Fibroblast of villous mesenchyme (primary cell): ENCODE measurements at places on chromosomes 5 and 9. TPM values are rescaled to one million over a fixed set of nuclear protein-coding genes. Genes with fewer than 3 reads are reported as not detected.

The PCDHAC2 gene
- total RNA-seq = under 0.01 TPM in 2 replicates

The SCGB3A2 gene
- not detected in 2 replicates for total RNA-seq

The EGR1 gene
- total RNA-seq = 3.5 and 6.1 TPM in 2 replicates

The NDUFA8 gene
- total RNA-seq = 25.0 and 27.4 TPM in 2 replicates

The SLC35A4 gene
- total RNA-seq = 11.9 and 13.8 TPM in 2 replicates

The LCN15 gene
- not detected in 2 replicates for total RNA-seq

The PFN3 gene
- not detected in 2 replicates for total RNA-seq

The SLCO6A1 gene
- total RNA-seq = under 0.01 and 0.32 TPM in 2 replicates

The PKD2L2 gene
- not detected in 2 replicates for total RNA-seq

The SLC6A3 gene
- total RNA-seq = not detected in 2 replicates

The IL12B gene
- total RNA-seq = not detected in 2 replicates

The PTCH1 gene
- total RNA-seq = 1.7 and 2.9 TPM in 2 replicates

The SGCD gene
- total RNA-seq = 13.8 and 15.1 TPM in 2 replicates

The MAP3K1 gene
- 7.7 and 9.5 TPM in 2 replicates for total RNA-seq

The PCDHGA12 gene
- total RNA-seq = 15.5 and 18.7 TPM in 2 replicates

The ENHO gene
- not detected in 2 replicates for total RNA-seq

The SLC36A3 gene
- total RNA-seq = not detected in 2 replicates

The CCNI2 gene
- under 0.01 TPM in 1 of 2 replicates, not detected in the other for total RNA-seq

The IL13 gene
- total RNA-seq = not detected in 2 replicates

The CD14 gene
- total RNA-seq = 0.97 and 2.2 TPM in 2 replicates

The PCDH12 gene
- total RNA-seq = under 0.01 TPM in 1 of 2 replicates, not detected in the other

GRCh38 chr5:142499591-142500226 is 174.9 kb upstream of the SPRY4 start:
- no peak for DNase-seq

DNA sequence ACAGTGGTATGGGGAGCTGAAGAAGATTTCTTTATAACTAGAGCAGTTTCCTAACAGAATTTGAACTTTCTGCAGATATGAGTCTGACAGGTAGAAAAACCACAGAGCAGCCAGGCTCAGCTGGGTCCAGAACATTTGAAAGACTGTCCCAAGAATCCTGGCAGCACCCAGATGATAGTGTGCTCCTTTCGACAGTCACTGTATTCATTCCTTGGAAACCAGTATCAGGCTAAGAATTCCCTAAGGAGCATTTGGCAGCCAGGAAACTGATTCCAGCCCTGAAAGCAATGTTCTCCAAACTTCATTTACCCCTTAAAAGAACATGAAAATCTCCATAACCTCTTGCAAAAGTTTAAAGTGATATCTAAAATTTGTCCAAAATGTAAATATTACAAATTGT is 123.0 kb upstream of the MTAP start:
- peak; percentile 36 for DNase-seq

DNA sequence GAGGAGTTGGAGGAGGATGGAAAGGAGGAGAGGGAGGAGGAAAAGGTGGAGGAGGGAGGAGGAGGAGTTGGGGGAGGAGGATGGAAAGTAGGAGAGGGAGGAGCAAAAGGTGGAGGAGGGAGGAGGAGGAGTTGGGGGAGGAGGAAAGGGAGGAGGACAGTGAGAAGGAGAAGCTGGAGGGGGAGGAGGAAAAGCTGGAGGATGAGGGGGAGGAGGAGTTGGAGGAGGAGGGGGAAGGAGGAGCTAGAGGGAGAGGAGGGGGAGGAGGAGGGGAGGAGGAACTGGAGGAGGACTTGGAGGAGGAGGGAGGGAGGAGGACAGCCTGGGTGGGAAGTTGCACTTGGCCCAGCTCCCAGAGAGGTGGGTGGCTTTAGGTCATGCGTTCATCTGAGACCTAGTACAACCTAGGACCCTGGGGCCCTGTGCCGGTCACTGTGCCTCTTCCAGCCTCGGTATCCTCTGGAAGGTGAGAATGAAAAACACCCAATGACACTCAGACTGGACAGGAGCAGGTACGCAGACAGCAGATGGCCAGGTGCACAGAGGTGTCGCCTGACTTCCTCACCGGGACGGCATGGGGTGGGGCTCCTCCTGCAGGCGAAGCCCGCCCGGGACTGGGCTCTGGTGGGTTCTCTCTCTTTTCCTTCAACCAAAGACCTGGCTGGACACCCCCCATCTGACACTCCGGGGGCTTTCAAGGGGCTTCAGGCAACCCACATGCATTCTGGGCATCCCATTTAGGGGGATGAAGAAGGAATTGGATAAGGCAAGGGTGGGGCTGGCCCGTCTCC is 12.2 kb upstream of the SLC2A6 start:
- no peak for DNase-seq

- DNase-seq = no peak
Observed at GRCh38 chr9:119951591-119951990, 582.4 kb upstream of the BRINP1 start.

GRCh38 chr5:163409384-163409783 is 28.0 kb upstream of the CCNG1 start:
- no peak for DNase-seq

- DNase-seq = no peak
Observed at GRCh38 chr9:7668541-7668940, 131.0 kb downstream of the DMAC1 start.

DNA sequence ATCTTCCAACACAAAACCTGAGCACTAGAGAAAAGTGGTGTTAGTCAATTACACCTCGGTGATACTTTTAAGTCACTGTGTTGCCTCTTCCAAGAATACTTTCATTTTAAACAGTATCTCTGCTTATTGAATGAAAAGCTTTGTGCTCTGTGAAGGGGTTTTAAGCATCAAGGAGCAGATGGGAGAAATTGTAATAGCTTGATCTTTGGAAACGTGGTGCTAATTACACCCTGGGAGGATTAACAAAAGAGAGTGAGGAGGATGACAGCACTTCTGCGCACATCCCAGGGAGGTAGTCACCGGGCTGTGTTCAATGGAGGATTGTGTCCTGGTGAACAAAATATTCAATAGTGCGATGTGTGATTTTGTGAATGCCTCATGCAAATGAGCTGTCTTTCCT is 477.4 kb upstream of the ADAMTS16 start:
- DNase-seq = no peak

- peak; percentile 49 for DNase-seq
Observed at GRCh38 chr9:111992523-111992922, 95.9 kb downstream of the UGCG start.

- no peak for DNase-seq
Observed at GRCh38 chr5:94192658-94193391, 425.6 kb downstream of the KIAA0825 start.

GRCh38 chr5:153168241-153168640 is 322.2 kb upstream of the GRIA1 start:
- DNase-seq = no peak

GRCh38 chr5:88826646-88827585 is 56.1 kb downstream of the MEF2C start:
- DNase-seq = peak; percentile 42

GRCh38 chr9:7879551-7880245 is 80.1 kb upstream of the DMAC1 start:
- DNase-seq = no peak

GRCh38 chr9:26296910-26297572 is 595.6 kb downstream of the CAAP1 start:
- peak; percentile 5 for DNase-seq

- DNase-seq = no peak
Observed at GRCh38 chr5:149325894-149326293, 19.4 kb upstream of the GRPEL2 start.

DNA sequence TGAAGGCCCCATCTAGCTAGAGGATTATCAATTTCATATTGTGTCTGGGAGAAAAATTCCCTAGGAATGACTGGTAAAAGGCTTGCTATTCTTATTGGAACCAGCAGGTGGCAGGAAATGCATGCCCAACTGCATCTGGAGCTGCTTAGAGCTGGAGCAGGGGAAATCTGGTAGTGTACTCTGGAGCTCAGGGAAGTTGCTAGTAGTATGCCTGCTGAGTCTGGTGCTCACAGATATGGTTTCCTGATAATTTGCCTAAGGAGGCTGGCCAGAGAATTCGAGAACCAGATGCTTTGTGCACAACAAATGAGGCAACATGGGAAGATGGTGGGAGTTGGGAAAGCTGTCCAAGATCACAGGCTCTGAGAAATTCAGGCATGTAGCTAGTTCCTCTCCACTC is 53.7 kb downstream of the G3BP1 start:
- DNase-seq = peak; percentile 71

- no peak for DNase-seq
Observed at GRCh38 chr5:4093236-4093635, 497.6 kb downstream of the IRX1 start.

DNA sequence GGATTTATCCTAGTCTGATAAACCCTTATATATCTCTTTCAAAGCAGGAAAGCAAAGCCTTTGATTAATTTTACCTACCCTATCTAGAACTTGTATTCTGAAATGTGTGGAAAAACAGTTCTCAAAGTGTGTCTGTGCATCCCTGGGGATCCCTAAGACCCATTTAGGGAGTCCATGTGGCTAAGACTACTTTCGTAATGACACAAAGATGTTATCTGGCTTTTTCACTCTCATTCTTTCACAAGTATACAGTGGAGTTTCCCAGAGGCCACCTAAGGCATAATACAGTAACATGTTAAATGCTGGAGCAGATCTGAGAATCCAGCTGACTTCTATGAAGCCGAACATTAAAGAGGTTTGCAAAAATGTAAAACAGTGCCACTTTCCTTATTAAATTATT is 54.3 kb upstream of the TNFSF15 start:
- peak; percentile 37 for DNase-seq

DNA sequence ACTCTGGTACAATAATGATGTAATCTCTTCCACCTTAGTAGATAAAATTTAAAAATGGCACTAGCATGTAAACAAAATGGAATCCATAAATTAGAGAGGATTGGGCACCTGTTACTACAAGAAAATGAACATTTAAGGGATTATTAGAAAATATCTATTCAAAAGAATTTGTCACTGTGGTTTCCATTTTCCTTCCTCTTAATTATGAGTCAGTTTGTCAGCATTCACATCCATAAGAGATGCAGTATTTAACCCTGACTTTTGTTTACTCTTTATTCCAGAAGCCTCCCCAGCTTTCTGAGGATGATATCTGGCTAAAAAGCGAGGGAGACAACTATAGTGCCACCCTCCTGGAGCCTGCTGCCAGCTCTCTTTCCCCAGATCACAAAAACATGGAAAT is 72.1 kb downstream of the C9orf152 start:
- DNase-seq = no peak

GRCh38 chr5:12023614-12024241 is 119.5 kb upstream of the CTNND2 start:
- peak; percentile 33 for DNase-seq

- DNase-seq = no peak
Observed at GRCh38 chr5:160285316-160285715, 27.0 kb downstream of the CCNJL start.

DNA sequence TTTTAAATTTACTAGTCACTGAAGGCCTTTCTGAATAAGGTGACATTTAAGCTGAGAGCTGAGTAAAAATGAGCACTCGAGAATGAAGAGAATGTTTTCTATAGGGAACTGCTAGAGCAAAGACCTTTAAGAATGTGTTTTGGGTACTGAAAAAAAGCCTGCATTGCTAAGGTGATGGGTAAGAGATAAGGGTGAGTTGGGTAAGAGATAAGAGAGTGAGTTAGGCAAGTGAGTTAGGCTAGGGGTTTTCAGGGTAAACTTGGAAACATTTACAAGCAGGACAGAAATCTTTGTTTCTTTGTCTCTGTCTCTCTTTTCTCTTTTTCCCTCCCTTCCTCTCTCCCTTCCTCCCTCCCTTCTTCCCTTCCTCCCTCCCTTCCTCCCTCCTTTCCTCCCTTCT is 5.6 kb downstream of the RAD23B start:
- DNase-seq = peak; percentile 34

DNA sequence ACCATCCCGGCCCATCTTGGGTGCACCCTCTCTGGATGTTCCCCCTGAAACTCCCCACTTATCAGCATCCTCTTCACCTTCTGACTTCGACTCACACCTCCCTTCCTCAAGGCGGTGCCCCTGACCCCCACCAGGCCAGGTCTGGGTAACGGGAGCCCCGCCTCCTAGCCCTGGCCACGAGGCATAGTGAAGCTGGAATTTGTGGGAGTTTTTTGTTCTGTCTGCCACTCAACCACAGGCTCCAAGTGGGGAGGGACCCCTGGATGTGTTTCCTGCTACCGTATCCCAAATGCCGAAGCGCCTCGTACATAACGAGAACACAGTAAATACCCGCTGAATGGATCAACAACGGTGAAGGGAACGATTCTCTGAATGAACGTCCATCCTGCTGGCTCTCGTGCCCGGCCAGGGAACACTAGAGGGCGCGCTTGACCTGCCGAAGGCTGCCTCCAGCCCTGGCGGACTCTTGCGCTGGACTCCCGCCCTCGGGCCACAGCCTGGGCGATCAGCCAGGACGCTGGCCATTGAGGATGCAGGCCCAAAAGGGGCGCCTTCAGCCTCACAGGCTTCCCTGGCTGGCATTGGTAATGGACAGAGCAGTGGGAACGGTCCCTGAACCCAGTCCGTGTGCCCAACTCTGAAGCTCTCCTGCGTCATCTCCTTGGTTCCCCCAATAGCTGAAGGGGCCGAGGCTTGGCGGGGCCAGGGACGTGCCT is 47.3 kb upstream of the PHYKPL start:
- DNase-seq = peak; percentile 68

DNA sequence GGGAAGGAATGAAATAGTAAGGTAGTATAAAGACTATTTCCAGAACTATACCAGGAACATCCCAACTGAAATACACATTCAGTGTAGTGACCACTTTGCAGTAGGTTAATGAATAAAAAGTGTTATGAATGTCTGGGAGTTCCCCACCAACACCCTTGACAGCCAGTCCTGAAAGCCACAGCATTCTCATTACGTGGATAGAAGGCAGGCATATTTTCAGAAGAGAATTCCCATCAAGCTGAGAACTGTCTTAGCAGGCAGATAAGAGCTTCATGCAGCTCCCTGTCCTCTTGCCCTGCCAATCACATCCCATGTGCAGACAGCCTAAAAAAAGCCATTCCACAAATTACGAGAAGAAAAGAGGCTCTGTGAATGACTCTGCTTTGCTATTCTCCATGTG is 695.0 kb downstream of the DTWD2 start:
- DNase-seq = no peak

GRCh38 chr9:137647096-137647714 is 28.4 kb downstream of the EHMT1 start:
- no peak for DNase-seq

GRCh38 chr5:34022121-34022705 is 14.4 kb upstream of the AMACR start:
- DNase-seq = no peak

DNA sequence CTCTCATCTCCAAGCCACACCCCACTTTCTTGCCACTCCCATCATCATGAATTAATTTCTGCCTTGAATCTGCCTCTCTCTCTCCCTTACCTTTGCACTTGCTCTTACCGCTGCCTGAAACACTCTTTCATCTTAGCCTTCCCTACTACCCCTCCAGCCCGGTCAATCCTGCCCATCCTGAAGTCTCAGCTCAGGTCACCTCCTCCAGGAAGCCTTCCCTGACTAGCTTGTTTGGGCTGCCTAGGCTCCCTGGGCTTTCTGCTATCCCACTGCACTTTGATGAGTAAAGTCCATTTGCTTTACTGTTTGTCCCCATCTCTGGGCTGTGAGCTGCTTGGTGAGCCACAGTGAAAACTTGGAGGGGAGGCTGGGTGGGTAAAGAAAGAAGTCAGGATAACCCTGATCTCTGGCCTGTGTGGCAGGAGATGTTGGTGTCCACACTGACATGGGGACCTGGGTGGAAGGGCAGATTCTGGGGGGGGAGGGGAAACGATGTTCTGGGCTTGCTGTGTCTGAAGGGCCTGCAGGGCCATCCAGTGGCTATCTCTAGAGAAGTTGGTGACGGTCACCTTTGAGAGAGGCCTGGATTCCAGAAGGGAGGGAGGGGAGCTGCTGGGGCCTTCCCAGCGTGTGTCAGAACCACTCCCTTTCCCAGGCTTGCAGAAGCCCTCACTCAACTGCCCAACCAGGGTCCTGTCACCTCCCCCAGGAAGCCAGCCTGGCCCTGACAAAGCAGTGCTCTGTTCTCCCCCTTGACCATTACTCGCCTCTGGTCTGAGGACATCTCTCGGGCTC is 75.0 kb upstream of the DAB2IP start:
- no peak for DNase-seq
